ENCODE measurements at places on chromosomes 1 and 21. TPM values are rescaled to one million over a fixed set of nuclear protein-coding genes. Genes with fewer than 3 reads are reported as not detected.
A peak's percentile ranks its signal among the peaks of the same experiment; 100 is the strongest.

Gene CD160
- total RNA-seq, result 0.37 TPM

DNA sequence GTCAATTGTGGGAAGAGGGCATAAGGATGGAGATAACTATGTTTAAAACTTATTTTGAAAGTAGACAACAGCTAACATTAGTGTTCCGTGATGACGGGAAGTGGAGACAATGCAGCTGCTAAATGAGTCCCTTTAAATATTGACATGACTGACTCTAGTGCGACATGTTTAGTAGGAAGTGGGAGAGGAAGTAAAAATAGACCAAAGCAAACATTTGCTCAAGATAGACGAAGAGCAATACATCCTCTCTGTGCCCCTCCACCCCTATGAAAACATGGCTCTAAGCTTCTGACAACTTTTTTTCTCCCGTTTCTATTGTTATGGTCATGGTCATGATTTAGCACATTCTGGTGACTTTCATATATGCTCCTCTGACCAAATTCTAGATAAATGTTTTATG, 60.0 kb upstream of the HMCN1 start:
- peak; percentile 71 for DNase-seq

- DNase-seq, result no peak
Measured at GRCh38 chr1:234371414-234371813, 1.8 kb upstream of the COA6 start.

DNA sequence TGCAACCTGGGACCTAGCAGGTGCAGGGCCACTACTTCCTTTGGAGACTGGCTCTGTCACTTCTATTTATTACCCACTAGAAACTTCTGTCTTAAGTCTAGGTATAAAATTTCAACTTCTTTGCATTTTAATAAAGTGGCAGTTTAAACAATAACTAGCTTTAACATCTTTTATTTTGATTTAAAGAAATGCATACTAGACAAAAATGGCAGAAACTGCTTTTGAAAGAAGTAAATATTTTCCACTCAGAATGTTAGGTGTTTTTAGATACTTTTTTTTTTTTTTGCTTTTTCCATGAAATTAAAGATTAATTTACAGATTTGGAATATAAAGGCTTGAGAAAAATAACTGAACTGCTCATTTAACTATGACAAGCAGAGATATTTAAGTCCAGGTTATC, 1477.6 kb downstream of the KCNT2 start:
- no peak for DNase-seq

Gene C1orf87
- not detected for total RNA-seq

Gene MROH9
- not detected for total RNA-seq

Data from stomach (tissue), 19 donors.